Cardiac septum (tissue), 1 donor: ENCODE measurements at places on chromosomes 4 and X. TPM values are rescaled to one million over a fixed set of nuclear protein-coding genes. Genes with fewer than 3 reads are reported as not detected.

Gene NUDT10
- 0.35 TPM for total RNA-seq

Gene GPRASP1
- total RNA-seq = 8.2 TPM

Gene OPRPN
- total RNA-seq = not detected

Gene HSFX4
- 0.30 TPM for total RNA-seq

Gene HTRA3
- 50.8 TPM for total RNA-seq

Gene PROM1
- total RNA-seq = 12.6 TPM

Gene RNF212
- 1.4 TPM for total RNA-seq

Gene UGT2B15
- total RNA-seq = not detected

Gene F11
- 0.35 TPM for total RNA-seq

Gene ADD1
- 213 TPM for total RNA-seq

Gene IGBP1
- 31.2 TPM for total RNA-seq

Gene NCAPG
- total RNA-seq = 0.24 TPM

Gene FAM47E
- 2.9 TPM for total RNA-seq

Gene ITGB1BP2
- total RNA-seq = 85.5 TPM

Gene UCP1
- not detected for total RNA-seq

Gene SLC39A8
- total RNA-seq = 3.0 TPM

Gene FAM114A1
- total RNA-seq = 26.1 TPM

Gene P2RY8
- total RNA-seq = 1.5 TPM

Gene PCDH11X
- total RNA-seq = 0.24 TPM

Gene PPBP
- total RNA-seq = 1.9 TPM

Gene HDAC8
- total RNA-seq = 23.4 TPM

Gene ACE2
- total RNA-seq = 113 TPM

Gene SNX25
- total RNA-seq = 10.5 TPM

Gene GPR173
- 3.2 TPM for total RNA-seq

Gene GIMD1
- total RNA-seq = not detected

Gene CPE
- total RNA-seq = 43.5 TPM

Gene PRDM8
- total RNA-seq = 1.6 TPM

Gene SMC1A
- total RNA-seq = 50.8 TPM

Gene CSAG3
- not detected for total RNA-seq

Gene MAGEA2
- not detected for total RNA-seq

Gene TMPRSS11E
- total RNA-seq = not detected

Gene FDCSP
- not detected for total RNA-seq

Gene MAP7D3
- 15.6 TPM for total RNA-seq

Gene PTCHD1
- total RNA-seq = 0.22 TPM
